DMS53 (cell line): ENCODE measurements at places on chromosomes 6 and 20.
A peak's percentile ranks its signal among the peaks of the same experiment; 100 is the strongest.

DNA sequence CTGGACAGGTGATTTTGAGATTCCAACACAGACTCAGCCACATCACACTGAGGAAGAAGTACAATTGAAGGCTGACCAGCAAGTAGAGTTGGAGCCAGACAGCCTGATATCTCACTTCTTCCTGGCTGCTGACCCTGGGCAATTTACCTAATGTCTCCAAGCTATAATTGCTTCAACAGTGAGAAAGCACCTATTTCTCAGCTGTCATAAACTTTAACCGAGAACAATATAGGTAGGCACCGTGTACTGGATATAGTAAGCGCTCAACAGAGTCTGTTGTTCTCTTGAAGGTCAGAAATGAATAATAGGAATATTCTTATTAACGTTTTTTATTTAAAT is 28.3 kb downstream of the STX7 start:
- no peak for DNase-seq

DNA sequence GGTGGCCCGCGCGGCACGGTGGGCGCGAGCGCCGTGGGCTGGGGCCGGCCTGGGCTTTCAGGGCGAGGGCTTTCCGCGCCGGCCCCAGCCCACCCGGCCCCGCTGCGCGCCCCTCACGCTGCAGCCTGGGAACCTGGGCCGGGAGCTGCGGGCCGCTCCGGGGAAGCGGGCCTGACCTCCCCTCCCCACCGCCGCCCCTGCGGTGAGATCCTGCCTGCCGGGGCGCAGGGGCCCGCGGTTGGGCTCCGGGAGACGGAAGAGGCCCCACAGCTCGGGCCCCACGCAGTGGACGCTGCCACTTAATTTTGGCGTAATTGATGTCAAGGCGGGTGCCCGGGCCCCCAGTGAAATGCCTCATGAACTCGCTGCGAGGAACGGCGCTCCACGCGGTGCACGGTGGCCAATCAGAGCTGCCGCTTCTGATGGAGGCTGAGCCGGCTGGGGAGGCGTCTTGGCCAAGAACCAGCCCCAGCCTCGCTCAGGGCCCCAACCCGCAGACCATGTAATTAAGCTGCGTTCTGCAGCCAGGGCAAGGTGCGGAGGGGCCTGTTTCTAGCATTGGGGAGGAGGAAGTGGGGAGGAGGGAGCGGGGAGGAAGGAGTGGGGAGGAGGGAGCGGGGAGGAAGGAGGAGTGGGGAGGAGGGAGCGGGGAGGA is 96.1 kb upstream of the BHLHE23 start:
- DNase-seq, result no peak

DNA sequence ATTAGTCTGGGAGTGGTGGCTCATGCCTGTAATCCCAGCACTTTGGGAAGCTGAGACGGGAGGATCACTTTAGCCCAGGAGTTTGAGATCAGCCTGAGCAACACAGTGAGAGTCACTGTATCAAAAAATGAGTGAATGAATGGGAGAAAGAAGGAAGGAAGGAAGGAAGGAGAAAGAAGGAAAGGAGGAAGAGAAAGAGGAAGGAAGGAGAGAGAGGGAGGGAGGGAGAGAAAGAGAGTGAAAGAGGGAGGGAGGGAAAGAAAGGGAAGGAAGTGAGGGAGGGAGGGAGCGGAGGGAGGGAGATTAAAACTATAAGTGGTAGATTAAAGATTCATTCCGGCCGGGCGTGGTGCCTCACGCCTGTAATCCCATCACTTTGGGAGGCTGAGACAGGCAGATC is 28.9 kb upstream of the RREB1 start:
- no peak for DNase-seq

DNA sequence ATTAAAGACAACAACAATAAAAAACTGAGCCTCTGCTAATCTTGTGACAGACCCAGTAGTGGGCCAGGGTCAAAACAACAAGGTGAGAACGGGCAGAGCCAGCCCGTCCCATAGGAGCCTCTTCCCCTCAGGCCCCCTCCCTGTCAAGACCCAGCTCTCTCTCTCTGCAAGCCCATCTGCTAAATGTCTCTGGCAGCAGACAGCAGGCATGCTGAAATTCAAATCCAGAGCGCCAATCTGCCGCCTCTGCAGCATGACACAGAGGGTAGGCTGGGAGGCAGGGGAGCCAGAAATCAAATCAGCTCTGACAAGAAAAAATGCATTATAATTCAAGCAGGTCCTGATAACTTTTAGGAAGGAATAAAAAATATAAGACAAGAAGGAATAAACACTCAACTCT is 26.3 kb downstream of the METTL24 start:
- DNase-seq, result no peak

GRCh38 chr6:139194740-139195139 is 59.9 kb downstream of the HECA start:
- DNase-seq, result no peak

GRCh38 chr6:39377539-39377950 is 55.0 kb upstream of the KCNK16 start:
- DNase-seq, result peak; percentile 86
